ENCODE measurements at places on chromosomes 3 and 15. TPM values are rescaled to one million over a fixed set of nuclear protein-coding genes. Genes with fewer than 3 reads are reported as not detected.
A peak's percentile ranks its signal among the peaks of the same experiment; 100 is the strongest.

DNA sequence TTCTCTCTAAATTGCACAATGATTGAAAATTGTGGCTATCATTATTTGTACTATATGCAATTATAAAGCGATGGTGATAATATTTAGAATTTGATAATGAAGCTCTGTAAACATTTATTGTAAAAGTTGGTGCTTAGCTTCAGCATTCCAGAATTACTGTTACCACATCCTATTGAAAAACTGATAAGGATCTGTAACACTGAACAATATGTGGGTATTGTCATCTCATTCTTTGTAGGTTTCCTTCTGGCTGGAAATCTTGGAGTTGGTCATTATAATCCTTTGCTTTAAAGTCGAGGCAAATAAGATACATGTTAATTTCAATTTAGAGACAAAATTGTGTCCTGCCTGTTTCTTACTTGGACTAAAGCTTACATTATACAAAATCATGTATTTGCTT, 323.4 kb upstream of the GOLIM4 start:
- peaks cover 61% of the 10 kb centered on the region for H3K4me1 ChIP-seq
- DNase-seq: no peak
- no peak overlapping the region for H3K27ac ChIP-seq
- H3K4me3 ChIP-seq: peak overlapping the region; percentile 31
- H3K36me3 ChIP-seq: no peaks in the 10 kb centered on the region

DNA sequence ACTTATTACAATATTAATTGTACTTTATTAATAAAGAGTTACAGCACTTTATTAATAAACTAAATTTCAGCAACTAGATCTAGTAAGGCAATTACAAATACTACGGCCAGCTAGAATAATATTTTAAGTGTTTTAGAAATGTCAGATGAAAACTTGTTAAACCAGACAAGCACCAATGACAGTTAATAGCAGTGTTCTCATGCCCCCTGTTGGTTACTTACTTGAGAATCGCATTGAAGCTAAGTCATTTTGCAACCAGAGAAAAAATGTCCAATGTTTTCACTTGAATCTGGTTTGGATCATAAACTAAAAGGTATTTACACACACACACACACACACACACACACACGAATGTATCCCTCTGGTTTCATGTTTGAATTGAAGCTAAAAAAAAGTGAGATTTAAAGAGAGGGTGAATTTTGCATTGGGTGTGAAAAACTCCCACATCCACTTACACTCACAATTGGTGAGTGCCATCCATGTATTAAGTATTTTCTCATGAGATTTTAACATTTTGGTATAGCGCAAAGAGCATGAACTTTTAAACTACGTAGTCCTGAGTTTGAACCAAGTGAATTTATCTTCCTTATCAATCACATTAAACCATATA, 347.7 kb downstream of the ZBBX start:
- peak; percentile 56 for DNase-seq
- H3K36me3 ChIP-seq: no peaks in the 10 kb centered on the region
- no peaks in the 10 kb centered on the region for H3K27me3 ChIP-seq
- peaks cover 14% of the 10 kb centered on the region for H3K4me1 ChIP-seq
- H3K4me3 ChIP-seq: no peak overlapping the region

- H3K27me3 ChIP-seq: peaks cover 38% of the 10 kb centered on the region
- no peak overlapping the region for H3K27ac ChIP-seq
- H3K4me3 ChIP-seq: peak overlapping the region; percentile 67
- no peak for DNase-seq
Observed at GRCh38 chr3:46565607-46566039, 479 bp downstream of the LRRC2 start.

Gene SLC15A2
- total RNA-seq: 10.7 TPM

Gene GTPBP8
- 8.1 TPM for total RNA-seq

GRCh38 chr15:78070049-78070700, 7.3 kb downstream of the TBC1D2B start:
- H3K27me3 ChIP-seq: no peaks in the 10 kb centered on the region
- no peak overlapping the region for H3K4me3 ChIP-seq
- H3K4me1 ChIP-seq: peaks cover 11% of the 10 kb centered on the region

Gene COMMD2
- 77.1 TPM for total RNA-seq

- no peak overlapping the region for H3K27ac ChIP-seq
- H3K4me3 ChIP-seq: no peak overlapping the region
- no peak for DNase-seq
- no peaks in the 10 kb centered on the region for H3K4me1 ChIP-seq
- no peaks in the 10 kb centered on the region for H3K36me3 ChIP-seq
- no peaks in the 10 kb centered on the region for H3K27me3 ChIP-seq
Observed at GRCh38 chr3:169186596-169186995, 476.9 kb downstream of the MECOM start.

- no peak for DNase-seq
- H3K36me3 ChIP-seq: no peaks in the 10 kb centered on the region
- H3K4me1 ChIP-seq: peaks cover 15% of the 10 kb centered on the region
- no peaks in the 10 kb centered on the region for H3K27me3 ChIP-seq
Observed at GRCh38 chr3:175270866-175271265, 411.7 kb downstream of the NAALADL2 start.

DNA sequence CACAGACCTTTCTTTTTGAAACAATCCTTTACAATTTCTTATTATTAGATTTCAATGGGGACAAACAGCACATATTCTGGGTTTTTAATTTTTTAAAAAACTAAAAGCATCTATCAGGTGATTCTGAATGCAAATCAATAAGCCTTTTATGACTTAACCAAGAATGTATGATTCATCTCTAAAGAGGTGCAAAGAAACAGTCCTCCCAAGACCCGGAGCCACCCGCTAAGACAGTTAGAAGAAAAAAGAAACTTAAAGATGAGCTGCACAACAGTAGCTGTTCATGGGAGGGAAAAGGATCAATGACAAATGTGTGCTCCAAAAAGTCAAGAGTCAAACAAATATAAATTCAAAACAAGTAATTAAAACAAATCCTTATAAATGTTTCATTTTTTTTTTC, 319.5 kb downstream of the THSD4 start:
- DNase-seq: no peak
- H3K4me3 ChIP-seq: no peak overlapping the region
- H3K27ac ChIP-seq: peak overlapping the region; percentile 35
- no peaks in the 10 kb centered on the region for H3K27me3 ChIP-seq

DNA sequence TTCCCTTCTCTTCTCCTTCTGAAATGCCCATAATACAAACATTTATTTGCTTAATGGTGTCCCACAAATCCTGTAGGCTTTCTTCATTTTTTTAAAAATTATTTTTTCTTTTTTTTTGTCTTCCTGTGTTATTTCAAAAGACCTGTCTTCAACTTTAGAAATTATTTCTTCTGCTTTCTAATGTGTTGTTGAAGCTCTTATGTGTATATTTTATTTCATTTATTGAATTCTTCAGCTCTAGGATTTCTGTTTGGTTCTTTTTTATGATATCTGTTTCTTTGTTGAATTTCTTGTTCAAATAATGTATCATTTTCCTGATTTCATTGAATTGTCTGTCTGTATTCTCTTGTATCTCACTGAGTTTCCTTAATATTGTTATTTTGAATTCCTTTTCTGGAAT, 63.1 kb downstream of the AP4E1 start:
- no peaks in the 10 kb centered on the region for H3K27me3 ChIP-seq
- H3K27ac ChIP-seq: no peak overlapping the region
- DNase-seq: no peak
- H3K36me3 ChIP-seq: no peaks in the 10 kb centered on the region
- H3K4me3 ChIP-seq: no peak overlapping the region
- no peaks in the 10 kb centered on the region for H3K4me1 ChIP-seq
